ENCODE measurements at places on chromosomes 2 and 18.

- DNase-seq = no peak
Observed at GRCh38 chr18:58858591-58859468, 5.8 kb upstream of the ZNF532 start.

GRCh38 chr2:85053802-85054201 is 79.4 kb upstream of the TCF7L1 start:
- no peak for DNase-seq

DNA sequence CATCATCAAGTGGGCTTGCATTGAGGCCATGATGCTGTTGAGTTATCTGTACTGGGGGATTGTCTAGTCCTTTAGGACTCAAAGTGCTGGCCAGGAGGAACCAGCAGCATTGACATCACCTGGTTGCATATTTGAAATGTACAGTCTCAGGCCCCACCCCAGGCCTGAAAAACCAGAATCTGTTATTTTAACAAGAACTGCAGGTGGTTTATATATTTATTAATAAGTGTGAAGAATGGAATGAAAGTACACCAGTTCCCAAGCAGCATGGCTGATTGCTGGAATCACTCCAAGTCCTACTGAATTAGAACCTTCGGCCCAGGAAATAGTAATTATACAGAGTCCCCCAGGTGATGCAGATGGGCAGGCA is 2.8 kb downstream of the IL1F10 start:
- no peak for DNase-seq

DNA sequence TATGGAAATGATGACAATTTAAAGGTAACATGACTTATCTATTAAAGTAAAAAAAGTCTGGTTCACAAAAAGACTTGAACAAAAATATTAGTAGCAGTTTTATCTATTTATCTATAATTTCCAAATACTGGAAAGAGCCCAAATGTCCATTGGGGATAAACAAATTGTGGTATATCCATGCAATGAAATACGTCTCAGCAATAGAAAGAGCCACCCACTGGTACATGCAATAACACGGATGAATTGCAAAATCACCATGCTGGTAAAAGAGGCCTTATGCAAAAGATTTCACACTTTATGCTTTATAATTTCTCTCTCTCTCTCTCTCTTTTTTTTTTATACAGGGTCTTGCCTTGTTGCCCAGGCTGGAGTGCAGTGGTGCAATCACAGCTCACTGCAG is 91.4 kb upstream of the ASAP2 start:
- DNase-seq = no peak

- DNase-seq = no peak
Observed at GRCh38 chr2:60634438-60634837, 81.0 kb upstream of the BCL11A start.

DNA sequence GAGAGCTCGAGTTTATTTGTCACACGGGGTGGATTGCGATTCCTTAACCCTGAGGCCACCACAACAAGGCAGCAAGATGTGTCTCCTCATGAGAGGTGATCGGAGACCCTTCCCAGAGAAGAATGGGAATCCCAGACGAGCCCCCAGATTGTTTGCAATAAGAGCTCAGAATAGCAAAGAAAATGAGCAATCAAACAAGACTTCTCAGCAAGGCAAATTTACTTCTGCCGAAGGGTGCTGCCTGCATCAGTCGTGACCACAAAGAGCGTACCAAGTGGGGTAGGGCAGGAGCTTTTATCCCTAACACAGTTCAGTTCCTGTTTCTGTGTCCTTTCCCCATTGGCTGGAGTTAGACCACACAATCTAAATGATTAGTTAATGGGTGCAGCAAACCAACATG is 237.5 kb upstream of the SYT4 start:
- DNase-seq = no peak

- DNase-seq = no peak
Observed at GRCh38 chr2:119029297-119029696, 87.3 kb downstream of the MARCO start.

DNA sequence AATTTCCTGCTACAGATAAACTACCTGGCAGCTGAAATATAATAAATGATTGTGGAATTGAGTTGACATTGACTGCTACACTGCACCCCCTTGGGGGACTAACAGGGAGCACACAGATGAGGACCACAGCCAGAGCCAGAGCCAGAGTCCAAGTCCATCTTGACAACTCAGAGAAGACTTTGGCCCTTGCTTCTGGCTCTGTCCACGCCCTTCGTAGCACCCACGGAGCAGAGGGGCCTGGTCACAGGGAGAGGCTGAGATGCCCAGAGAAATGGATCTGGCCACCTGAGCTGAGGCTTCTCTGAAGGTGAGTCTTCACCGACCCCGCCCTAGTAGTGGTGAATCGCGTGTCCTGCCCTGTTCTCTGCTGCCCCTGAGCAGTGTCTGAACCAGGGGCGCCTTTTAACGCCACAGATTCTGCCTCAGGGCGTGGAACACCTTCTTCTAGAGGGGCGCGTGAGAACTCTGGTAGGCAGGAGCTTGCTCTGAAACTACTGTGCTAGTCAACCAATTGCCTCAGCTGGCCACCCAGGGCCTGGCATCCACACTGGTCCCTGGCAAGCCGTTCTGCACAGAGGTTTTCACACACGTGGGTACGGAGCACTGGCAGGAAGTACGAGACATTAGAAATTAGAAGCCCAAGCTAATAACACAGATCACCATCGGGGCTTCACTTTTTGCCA is 35.7 kb upstream of the MAT2A start:
- DNase-seq = no peak

DNA sequence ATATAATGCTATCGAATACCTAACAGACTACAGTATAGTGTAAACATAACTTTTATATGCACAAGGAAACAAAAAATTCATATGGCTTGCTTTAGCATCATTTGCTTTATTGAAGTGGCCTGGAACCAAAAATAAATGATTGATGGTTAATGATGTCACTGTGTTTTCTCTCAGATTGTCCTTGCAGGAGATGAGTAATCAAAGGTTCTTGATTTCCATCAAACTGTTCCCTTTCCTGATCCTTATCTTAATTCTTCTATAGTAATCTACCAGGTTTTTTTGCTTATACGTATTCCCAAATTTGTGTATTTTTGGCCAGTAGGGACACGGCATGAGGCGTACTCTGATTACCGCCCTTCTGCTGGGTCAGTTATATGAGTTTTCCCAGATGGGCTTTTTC is 104.9 kb upstream of the CXCR4 start:
- DNase-seq = no peak

DNA sequence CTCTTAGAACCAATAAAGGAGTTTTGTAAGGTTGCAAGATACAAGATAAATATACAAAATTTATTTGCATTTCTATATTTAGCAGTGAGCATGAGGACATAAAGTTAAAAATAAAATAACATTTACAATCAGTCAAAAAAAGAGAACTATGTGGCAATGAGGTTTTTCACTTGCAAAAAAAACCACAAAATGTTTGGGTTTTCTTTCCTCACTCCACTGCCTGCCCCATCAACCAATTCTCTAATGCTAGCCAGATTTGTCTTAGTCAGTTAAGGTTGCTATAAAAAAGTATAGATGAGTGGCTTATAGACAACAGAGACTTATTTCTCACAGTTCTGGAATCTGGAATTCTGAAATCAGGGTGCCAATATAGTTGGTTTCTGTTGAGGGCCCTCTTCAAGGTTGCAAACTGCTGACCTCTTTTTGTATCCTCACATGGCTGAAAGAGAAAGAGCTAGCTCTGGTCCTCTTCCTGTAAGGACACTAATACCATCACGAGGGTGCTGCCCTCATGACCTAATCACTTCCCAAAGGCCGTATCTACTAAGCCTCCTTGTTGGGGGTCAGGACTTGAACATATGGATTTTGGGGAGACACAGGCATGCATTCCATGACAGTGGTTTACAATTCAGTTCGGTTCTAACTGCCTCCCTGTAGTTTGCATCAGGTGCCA is 566.2 kb downstream of the GALR1 start:
- DNase-seq = no peak

- no peak for DNase-seq
Observed at GRCh38 chr18:48904847-48905394, 45.8 kb downstream of the SMAD7 start.

DNA sequence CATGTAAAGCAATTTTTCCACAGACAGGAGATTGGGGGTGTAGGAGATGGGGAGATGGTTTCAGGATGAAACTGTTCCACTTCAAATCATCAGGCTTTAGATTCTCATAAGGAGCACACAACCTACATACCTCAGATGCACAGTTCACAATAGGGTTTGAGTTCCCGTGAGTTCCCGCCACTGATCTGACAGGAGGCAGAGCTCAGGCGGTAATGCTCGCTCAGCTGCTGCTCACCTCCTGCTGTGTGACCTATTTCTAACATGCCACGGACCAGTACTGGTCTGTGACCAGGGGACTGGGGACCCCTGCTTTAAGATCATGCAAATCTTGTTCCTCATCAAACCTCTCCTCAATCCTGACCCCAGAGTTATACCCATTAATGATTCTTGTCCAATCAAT is 70.1 kb downstream of the RPE start:
- no peak for DNase-seq

GRCh38 chr2:126877041-126877440 is 21.6 kb upstream of the TEX51 start:
- DNase-seq = no peak

DNA sequence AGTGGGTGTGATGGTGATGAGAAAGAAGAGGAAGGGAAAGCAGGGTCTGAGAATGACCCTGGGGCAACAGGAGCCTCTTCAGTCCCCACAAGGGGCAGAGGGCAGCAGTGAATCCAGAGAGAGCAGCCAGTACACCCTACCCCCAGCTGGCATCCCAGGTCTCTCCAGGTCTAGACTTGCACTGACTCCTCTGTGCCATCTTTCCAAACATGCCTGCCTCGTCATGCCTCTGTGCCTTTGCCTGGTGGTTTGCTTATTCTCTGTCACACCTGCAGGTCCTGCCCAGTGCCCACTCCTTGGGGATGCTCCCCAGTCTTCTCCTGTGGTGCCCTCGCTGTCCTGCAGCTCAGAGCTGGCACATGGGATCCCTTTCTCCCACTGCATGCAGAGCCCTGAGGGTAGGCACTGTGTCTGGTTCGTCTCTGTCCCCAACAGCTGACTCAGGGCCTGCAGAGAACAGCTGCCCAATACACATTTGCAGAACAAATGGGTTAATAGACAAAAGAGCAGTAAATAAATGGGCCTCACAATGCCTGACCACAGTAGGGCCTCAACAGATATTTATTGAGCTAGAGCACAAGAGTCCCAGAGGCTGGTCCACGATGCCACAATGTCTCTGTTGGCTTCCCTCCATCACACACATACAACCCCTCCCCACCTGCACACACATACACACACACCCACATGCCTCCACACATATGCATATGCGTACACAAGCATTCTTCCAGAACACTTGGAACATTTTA is 89.8 kb downstream of the HS1BP3 start:
- no peak for DNase-seq

GRCh38 chr2:27320958-27321543 is 1.8 kb downstream of the MPV17 start:
- peak; percentile 97 for DNase-seq

DNA sequence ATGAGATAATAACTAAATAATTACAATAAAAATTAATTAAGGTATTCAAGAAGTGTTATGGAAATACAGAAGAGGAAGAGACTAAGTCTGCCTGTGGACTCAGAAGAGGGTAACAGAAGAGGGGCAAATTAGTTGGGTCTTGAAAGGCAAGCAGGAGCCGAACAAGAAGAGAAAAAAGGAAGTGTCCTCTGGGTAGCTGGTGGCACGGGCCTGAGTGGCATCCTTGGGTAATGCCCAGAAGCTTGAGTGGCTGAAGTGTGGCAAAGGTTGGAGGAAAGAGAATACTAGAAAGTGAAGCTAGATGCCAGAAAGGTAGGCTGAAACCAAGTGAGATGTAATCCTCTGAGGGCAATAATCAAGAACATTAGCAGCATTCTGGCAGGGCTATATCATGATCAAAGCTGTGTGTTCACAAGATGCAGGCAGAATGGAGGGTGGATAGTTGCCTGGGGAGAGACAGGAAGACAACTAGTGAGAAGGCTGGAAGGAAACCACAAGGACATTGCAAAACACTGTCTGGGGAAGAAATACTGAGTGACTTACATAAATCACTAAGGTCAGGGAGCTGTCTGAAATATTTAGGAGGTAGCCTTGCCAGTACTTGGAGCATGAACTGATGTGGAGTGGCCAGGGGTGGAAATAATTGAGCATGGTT is 16.2 kb downstream of the DOCK10 start:
- peak; percentile 96 for DNase-seq

GRCh38 chr2:179348906-179349305 is 84.3 kb upstream of the SESTD1 start:
- peak; percentile 23 for DNase-seq

DNA sequence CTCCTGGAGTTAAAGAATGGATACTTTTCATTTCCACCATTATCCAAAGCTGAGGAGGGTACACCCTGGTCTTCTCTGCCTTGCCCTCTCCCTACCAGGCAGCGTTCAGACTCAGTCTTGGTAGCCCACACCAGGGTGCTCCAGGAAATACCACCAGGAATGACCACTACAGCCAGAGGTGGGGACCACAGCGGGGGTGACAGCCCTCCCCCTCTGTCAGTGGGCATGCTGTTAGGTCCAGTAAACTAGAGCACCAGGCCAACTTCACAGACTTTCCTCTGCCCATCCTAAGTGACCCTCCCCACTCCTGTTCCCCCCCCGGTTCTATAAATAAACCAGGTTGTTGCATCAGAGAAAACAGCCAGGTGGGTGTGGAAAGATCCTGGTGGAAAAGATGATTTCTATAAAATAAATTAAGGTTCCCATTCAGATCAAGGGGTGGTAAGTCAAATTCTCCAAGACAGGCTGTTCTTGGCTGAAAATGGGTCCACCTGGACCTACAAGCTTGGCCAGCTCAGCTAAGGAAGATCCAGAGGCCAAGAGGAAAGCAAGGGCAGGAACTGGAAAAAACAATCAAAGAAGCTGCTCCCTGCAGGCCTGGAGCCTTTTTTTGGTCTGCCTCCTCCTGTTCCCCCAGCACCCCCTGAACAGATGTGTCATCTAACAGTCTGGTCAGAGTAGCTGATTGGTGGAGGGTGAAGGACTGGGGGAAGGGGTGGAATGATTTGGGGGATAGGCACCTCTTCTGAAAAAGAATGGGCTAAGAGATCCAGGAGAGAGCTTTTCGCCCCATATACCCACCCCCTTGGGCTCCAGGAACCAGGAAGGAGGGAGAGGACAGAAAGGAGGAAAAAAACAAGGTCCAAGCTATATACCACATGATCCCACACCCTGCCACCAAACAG is 2.3 kb downstream of the RAB11FIP5 start:
- DNase-seq = peak; percentile 56

- no peak for DNase-seq
Observed at GRCh38 chr18:80228051-80228848, 19.1 kb downstream of the PARD6G start.

DNA sequence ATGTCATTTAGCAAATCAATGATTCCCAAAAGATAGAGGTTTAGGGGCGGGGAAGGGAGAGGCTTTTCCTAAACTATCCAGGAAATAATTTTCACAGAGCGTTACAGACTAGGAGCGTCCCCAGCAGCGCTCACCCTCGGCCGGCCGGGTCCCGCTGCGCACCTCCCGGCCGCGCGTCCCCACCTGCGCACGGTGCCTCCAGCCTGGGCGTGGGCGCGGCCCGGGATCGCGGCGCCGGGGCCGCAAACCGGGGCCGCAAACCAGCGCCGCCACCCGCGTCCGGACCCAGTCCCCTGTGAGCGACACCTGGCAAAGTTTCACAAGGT is 684 bp upstream of the ZCCHC2 start:
- no peak for DNase-seq
